Activated CD4-positive, alpha-beta memory T cell treated with anti-CD3 and anti-CD28 coated beads for 36 hours (primary cell): ENCODE measurements at places on chromosomes 16 and 17.
A peak's percentile ranks its signal among the peaks of the same experiment; 100 is the strongest.

- peaks cover 21% of the 10 kb centered on the region for H3K4me1 ChIP-seq
- H3K27me3 ChIP-seq = peaks cover 69% of the 10 kb centered on the region
- no peaks in the 10 kb centered on the region for H3K36me3 ChIP-seq
Observed at GRCh38 chr17:50203086-50203485, 1.7 kb upstream of the COL1A1 start.

DNA sequence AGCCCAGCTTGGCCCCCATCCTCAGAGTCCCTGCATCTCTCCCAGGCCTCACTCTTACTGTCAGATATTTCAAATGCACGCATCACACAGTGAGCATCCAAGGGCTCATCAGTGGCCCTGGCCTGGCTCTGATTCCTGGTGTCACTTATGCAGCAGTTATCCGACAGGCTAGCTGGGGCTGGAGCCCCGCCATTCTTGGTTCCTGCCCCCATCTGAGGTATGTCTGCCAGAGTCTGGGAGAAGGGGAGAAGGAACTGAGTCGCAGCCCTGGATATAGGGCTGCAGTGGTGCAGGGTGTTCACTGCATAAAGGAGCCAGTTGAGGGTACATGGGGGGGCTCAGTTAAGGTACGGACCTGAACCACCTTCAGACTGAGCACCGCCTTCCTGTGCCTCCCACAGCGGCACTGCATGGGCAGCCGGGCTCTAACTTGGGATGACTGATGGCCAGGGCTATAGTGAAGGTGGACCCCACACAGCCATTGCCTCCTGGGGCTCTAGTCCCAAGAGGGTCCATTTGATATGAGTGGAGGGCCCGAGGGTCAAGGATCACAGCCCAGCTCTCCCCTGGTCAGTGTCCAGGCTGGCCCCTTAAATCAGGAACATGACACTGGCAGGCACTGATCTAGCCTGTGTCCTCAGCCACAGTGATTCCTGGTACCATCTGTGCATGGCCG, 1.8 kb upstream of the RASD1 start:
- H3K27ac ChIP-seq = no peak overlapping the region
- no peak for DNase-seq
- no peaks in the 10 kb centered on the region for H3K36me3 ChIP-seq
- H3K27me3 ChIP-seq = peaks cover 7% of the 10 kb centered on the region
- H3K4me3 ChIP-seq = no peak overlapping the region

DNA sequence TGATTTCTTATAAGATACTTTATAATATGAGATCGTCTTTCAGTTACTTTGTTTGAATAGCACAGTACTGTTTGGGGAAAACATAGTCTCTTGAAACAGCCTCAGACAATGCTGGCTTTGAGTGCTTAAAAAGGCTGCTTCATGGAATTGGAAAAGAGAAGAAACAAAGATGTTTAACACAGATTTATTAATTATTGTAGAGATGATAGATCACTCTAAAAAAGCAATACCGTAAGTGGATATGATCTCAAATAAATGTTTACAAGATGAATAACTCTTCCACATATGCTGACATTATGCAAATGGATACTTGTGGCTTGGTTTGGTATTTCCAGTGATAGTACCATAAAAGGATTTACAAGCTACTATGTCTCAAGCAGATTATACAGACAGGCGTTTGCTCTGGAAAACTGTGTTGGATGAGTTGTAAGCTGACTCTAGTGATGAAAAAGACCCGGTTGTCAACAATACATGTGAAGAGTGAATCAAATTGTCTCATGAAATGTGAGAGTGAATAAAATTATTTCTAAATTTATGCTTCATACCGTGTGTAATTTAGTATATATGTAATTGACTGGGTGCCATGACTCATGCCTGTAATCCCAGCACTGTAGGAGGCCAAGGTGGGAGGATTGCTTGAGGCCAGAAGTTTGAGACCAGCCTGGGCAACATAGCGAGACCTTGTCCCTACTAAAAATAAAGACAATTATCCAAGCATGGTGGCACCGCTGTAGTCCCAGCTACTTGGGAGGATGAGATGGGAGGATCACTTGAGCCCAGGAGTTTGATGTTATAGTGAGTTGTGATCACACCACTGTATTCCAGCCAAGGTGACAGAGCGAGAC, 105.4 kb downstream of the FTO start:
- H3K27ac ChIP-seq = no peak overlapping the region
- H3K27me3 ChIP-seq = no peaks in the 10 kb centered on the region
- H3K4me1 ChIP-seq = peaks cover 22% of the 10 kb centered on the region
- H3K4me3 ChIP-seq = no peak overlapping the region
- peaks cover 20% of the 10 kb centered on the region for H3K36me3 ChIP-seq

- no peak overlapping the region for H3K27ac ChIP-seq
- H3K4me3 ChIP-seq = no peak overlapping the region
- no peaks in the 10 kb centered on the region for H3K27me3 ChIP-seq
- H3K36me3 ChIP-seq = peaks cover 43% of the 10 kb centered on the region
Observed at GRCh38 chr16:84065536-84066132, 23.0 kb upstream of the SLC38A8 start.

- no peaks in the 10 kb centered on the region for H3K36me3 ChIP-seq
- no peak overlapping the region for H3K4me3 ChIP-seq
- no peak for DNase-seq
- H3K27ac ChIP-seq = no peak overlapping the region
- no peaks in the 10 kb centered on the region for H3K4me1 ChIP-seq
- peaks cover 17% of the 10 kb centered on the region for H3K27me3 ChIP-seq
Observed at GRCh38 chr16:24282141-24282540, 26.0 kb downstream of the CACNG3 start.

- peak; percentile 28 for DNase-seq
- peaks cover 21% of the 10 kb centered on the region for H3K27me3 ChIP-seq
- H3K27ac ChIP-seq = no peak overlapping the region
- peaks cover 5% of the 10 kb centered on the region for H3K4me1 ChIP-seq
- H3K36me3 ChIP-seq = no peaks in the 10 kb centered on the region
Observed at GRCh38 chr16:154217-155030, 2.0 kb downstream of the HBZ start.
